ENCODE measurements at places on chromosomes 2 and 18. TPM values are rescaled to one million over a fixed set of nuclear protein-coding genes. Genes with fewer than 3 reads are reported as not detected.

- DNase-seq, result no peak
These were observed 12.4 kb upstream of the CATIP start for GRCh38 chr2:218344090-218344754.

GRCh38 chr2:26630669-26631360 lies 10.4 kb downstream of the CIB4 start:
- no peak for DNase-seq

DNA sequence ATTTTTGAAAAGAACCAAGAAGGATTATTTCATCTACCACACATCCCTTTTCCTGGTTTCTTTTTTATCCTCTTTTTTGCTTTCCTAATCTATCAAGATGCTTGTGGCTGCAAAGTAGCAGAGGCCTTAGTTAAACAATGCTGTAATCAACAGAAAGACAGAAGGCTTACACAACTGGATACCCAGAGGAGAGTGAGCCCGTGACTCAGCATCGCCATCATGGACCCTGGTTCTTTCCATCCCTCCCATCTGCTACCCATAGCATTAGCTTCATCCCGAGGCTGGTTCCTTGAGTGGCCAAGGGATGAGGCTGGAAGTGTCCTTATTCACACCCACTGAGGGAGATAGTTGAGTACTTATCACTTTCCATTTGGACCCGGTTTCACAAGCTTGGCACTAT lies 7.5 kb upstream of the HAAO start:
- DNase-seq, result no peak

- DNase-seq, result no peak
These were observed 179.5 kb downstream of the PHLPP1 start for GRCh38 chr18:62894681-62895390.

- DNase-seq, result no peak
These were observed 1223.1 kb upstream of the ZEB2 start for GRCh38 chr2:145743011-145743410.

Gene SAP130
- total RNA-seq, result 14.2 TPM

Gene RAPGEF4
- total RNA-seq, result 3.7 TPM
